ENCODE measurements at places on chromosomes 5 and 9. TPM values are rescaled to one million over a fixed set of nuclear protein-coding genes. Genes with fewer than 3 reads are reported as not detected.

The TAF11L3 gene
- total RNA-seq, result not detected

The ENTPD2 gene
- not detected for total RNA-seq

The IL9 gene
- total RNA-seq, result not detected

The TMEM252 gene
- total RNA-seq, result not detected

The ZNF883 gene
- 0.38 TPM for total RNA-seq

The PLEKHG4B gene
- 0.13 TPM for total RNA-seq

The DRD1 gene
- total RNA-seq, result not detected

The DCAF12 gene
- 17.2 TPM for total RNA-seq

The ANKRD20A1 gene
- total RNA-seq, result 1.2 TPM

The TAL2 gene
- not detected for total RNA-seq

The MCIDAS gene
- not detected for total RNA-seq

The PCDHGA5 gene
- total RNA-seq, result 0.63 TPM

The CDHR2 gene
- 0.25 TPM for total RNA-seq

The KIF24 gene
- total RNA-seq, result 1.6 TPM

The PPP1R26 gene
- 11.3 TPM for total RNA-seq

The PCDHA8 gene
- total RNA-seq, result not detected

The KCTD16 gene
- total RNA-seq, result under 0.01 TPM

The EFCAB9 gene
- not detected for total RNA-seq

The TEX48 gene
- not detected for total RNA-seq

The RANBP6 gene
- 26.4 TPM for total RNA-seq

The SOHLH1 gene
- not detected for total RNA-seq

The SLCO6A1 gene
- total RNA-seq, result not detected
